ENCODE measurements at places on chromosomes 6 and 20.
A peak's percentile ranks its signal among the peaks of the same experiment; 100 is the strongest.

- DNase-seq = no peak
Measured at GRCh38 chr20:33859157-33859695, 48.1 kb downstream of the CHMP4B start.

DNA sequence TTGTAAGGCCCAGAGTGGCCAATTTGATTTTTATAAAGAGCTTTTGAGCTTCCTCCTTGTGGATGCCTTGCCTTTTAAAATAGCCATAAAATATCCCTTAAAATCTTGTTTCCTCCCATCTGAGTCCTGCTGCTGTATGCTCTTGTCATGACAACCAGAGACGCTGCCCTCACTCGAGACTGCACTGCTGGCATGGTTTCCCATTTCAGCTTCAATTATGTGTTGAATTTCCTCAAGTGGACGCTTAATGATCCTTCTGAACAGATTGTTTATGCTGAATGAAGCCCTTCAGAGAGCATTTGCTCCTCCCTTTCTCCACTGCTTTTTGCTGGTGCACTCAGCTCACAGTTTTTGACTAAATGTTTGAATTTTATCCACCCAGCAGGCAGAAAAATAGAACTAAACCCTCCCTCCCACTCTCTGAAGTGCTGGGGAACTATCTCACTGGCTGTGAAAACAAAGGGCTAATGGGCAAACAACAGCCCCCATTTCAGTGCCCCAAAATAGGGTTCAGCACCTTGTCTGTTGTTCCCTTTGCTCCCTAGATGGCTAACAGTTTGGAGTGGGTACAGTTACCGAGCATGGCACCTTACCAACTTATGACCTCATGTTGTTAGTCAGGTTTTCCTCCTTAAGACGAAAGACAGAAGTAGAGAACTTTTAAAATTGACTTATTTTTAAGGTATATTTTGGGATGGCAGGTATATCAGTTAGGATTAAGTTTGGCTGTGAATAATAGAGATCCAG is 45.5 kb upstream of the RNF8 start:
- DNase-seq = no peak

GRCh38 chr6:119030759-119031158 is 47.7 kb downstream of the FAM184A start:
- DNase-seq = no peak

GRCh38 chr20:46588532-46589511 is 38.4 kb upstream of the OCSTAMP start:
- DNase-seq = no peak

GRCh38 chr20:43238266-43238665 is 48.6 kb upstream of the PTPRT start:
- no peak for DNase-seq

- DNase-seq = no peak
Measured at GRCh38 chr6:978937-979685, 286.2 kb upstream of the EXOC2 start.

DNA sequence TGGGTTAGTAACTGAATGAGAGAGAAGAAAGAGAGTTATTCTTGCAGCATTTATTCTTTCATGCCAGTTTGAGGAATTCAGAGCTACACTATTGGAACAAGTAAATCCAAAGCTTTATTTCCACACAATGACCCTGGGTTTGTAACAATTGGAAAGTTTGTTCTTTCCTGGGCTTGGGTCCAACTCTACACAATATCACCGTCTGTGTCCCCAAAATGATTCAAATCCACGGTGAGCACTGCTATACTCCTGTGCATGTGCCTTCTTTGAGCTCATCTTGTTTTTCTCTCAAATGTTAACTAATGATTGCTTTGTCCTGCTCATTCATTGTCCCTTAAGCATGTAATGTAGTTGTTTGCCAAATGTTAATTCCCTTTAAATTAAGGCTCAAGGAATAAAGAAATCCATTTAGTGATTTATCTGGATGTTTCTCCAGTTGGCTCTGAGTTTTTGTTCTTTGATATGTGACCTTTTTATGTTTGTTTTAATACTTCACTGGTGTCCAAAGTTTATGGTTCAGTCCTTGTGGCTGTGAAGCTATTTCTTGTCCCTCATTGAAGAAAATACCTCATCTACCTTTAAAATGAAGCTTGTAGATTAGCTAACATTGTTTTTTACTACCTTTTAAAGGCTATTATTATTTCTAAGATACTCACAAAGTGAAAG is 20.5 kb upstream of the CRISP3 start:
- DNase-seq = no peak

- no peak for DNase-seq
Measured at GRCh38 chr6:135181333-135182070, 394 bp downstream of the MYB start.

DNA sequence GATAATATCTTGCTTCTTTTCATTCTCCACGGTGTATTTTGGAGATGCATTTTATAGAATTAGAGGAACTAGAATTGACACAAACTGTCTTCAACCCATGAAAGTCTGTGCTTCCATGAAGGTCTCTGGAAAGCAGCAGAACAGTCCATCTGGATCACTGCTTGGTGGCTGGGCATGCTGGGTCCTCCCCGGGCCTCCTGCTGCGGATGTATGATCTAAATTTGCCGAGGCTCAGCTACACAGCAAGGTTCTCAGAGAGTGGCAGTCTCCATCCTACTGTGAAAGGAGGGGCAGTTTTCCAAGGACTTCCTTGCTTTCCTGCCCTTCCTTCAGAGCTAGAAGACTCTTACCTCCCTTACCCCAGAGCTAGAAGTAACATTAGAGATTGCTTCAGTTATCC is 15.1 kb downstream of the PKIG start:
- no peak for DNase-seq

GRCh38 chr6:97820400-97820799 is 537.4 kb upstream of the MMS22L start:
- DNase-seq = no peak

DNA sequence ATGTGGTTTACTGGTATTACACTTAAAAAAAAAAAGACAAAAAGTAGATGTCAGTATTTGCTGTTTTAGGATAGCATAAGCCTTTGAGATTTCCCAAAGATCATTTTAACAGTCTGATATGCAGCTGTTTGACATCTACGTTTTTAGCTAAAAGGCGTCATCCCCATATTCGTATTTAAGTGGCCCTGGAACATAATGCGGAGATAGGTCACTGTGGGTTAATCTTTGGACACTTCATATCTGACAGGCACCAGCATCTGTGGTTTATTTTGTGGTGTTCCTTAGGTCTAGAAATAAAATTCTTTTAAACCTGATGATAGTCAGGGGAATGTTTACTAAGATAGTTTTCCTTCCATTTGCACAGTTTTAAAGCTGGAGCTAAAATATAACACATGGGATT is 313.7 kb downstream of the SOX4 start:
- DNase-seq = no peak

DNA sequence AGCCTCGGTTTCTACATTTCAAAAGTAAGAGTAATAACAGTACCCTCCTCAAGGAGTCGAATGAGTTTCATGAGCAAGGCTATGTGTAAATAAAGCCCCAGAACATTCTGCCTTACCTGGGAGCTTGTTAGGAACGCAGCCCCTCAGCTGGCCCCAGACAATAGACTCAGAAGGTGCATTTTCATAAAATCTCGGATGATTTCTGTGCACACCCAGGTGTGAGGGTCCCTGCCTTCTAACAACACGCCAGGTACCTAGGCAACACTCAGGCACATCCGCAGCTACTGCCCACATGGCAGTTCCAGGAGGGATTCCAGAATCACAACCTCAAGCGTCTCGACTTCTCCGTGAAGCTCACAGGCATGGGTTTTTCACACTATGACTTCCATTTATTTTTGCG is 226.5 kb upstream of the CDH4 start:
- no peak for DNase-seq

DNA sequence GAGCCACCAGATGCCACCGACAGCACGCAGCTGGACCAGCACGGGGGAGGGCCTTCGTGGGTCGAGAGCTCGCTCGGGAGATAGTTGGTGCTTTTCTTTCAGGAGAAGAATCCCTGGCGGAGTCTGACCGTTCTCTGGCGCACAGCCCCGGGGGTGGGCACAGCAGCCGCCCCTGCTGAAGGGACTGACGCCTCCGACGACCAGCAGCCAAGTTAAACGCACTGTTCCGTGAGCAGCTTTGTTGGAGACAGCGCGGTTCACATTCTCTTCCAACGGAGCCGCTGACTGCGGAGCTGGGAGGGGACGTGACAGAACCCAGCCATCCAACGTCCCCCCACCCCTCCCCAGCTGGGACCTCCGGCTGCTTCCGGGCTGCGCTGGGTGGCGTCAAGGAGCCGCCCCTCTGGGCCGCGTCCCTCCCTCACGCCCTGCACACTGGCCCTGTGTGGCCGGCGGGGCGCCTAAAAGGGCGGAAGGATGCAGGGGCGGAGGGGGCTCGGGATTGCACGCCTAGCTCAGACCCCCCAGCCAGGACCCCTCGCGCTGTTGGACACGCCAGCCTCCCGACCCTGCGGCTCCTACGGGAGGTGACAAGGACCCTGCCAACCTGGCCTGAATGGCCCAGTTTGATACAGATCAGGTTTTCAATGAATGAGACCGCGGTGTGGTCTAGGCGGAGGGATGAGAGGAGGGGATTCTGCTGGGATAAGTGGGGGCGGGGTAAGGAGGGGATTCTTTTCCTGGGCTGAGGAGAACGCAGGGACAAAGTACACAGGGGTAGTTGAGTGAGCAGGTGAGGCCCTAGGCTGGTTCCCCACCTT is 36.4 kb upstream of the KHDC1 start:
- DNase-seq = no peak

DNA sequence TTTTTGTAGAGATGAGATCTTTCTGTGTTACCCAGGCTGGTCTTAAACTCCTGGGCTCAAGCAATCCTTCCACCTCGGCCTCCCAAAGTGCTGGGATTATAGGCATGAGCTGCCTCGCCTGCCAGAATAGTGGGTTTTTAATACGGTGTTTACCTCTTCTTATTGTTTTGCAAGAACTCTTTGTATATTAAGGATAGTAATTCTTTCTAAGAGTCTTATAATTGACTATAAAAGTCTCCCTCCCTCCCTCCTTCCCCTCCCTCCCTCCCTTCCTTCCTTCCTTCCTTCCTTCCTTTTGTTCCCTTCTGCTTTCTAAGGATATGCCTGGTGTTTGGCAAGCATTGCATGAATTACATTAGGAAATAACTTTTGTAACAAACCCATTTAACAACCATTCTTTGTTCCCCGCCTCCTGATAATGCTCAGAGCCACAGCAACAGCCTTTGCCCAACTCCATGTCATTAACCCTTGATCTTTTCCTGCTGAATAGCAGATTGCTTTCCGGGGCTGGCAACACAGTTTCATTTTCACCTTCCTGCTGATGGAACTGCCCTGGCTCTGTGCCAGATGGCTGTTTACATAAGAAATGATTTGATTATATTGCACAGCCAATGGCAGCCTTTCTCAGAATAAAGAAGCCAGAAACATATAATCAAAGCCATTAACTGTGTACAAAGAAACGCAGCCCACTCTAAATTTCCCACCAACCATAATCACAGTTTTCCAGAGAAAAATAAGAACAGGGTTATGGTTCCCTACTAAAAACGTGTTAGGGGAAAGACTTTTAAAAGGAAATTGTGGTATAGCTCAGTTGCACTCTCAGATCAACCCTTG is 143.7 kb upstream of the PTPN1 start:
- DNase-seq = no peak

DNA sequence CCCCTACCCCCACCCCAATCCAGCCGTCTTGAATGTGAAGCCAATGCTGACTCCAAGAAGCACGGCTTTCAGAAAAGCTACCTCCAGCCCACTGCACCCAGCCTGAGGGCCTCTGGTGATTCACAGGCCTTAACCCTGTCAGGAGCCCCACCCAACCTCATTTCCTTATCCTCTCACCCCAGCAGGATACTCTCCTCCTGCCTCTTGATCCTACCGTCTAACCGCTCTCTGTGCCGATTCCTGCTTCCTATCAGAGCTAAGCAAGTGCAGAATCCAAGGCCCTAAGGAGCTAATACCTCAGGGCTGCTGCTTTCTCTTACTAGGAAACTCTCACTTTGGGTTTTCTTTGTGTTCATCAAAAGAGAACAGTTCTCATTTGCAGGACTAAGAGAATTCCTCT is 47.2 kb downstream of the TRERF1 start:
- no peak for DNase-seq

- DNase-seq = no peak
Measured at GRCh38 chr6:143742955-143743255, 65.1 kb downstream of the PHACTR2 start.

DNA sequence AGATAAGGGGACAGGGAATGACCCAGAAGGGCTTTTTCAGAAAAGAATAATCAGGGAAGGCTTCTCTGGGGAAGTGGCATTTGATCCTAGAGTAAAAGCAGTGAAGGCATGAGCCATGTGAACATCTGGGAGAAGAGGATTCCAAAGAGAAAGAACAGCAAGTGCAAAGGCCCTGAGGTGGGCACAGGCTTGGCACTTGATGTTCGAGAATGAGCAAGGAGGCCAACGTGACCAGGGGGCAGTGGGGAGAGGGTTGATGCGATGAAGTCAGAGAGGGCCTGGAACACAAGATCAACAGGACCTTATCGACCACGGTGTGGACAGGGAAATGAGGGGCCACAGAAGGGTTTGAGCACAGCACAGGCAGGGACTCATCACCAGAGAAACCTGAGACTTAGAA is 5.8 kb downstream of the GRM4 start:
- DNase-seq = no peak

GRCh38 chr6:7998103-7998725 is 66.0 kb downstream of the BLOC1S5 start:
- DNase-seq = peak; percentile 33

GRCh38 chr6:156534594-156534993 is 242.6 kb upstream of the ARID1B start:
- no peak for DNase-seq

DNA sequence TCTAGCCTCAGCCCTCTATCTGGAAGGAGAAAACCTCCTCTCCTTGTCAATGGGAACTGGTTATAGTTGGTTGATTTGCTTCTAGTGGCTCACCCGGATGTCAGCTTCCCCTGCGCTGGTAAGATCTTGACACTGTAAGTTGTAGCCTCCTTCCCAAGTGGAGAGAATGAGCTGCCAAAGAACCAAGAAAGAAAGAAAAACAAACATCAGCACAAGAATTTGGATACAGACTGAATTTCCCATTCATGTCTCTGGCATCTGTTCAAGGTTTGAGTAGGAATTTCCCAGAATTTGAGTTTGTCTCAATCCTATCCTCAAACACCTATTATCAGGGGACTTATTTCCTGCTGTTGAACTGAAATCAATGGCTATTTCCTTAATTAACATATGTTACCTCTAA is 44.1 kb downstream of the ELOVL2 start:
- no peak for DNase-seq

- no peak for DNase-seq
Measured at GRCh38 chr6:134373993-134374392, 56.1 kb upstream of the SGK1 start.

Data from AG04449 (cell line).